ENCODE measurements at places on chromosomes 3 and 15.

GRCh38 chr3:176275113-176275512 is 922.2 kb downstream of the TBL1XR1 start:
- no peak for DNase-seq

DNA sequence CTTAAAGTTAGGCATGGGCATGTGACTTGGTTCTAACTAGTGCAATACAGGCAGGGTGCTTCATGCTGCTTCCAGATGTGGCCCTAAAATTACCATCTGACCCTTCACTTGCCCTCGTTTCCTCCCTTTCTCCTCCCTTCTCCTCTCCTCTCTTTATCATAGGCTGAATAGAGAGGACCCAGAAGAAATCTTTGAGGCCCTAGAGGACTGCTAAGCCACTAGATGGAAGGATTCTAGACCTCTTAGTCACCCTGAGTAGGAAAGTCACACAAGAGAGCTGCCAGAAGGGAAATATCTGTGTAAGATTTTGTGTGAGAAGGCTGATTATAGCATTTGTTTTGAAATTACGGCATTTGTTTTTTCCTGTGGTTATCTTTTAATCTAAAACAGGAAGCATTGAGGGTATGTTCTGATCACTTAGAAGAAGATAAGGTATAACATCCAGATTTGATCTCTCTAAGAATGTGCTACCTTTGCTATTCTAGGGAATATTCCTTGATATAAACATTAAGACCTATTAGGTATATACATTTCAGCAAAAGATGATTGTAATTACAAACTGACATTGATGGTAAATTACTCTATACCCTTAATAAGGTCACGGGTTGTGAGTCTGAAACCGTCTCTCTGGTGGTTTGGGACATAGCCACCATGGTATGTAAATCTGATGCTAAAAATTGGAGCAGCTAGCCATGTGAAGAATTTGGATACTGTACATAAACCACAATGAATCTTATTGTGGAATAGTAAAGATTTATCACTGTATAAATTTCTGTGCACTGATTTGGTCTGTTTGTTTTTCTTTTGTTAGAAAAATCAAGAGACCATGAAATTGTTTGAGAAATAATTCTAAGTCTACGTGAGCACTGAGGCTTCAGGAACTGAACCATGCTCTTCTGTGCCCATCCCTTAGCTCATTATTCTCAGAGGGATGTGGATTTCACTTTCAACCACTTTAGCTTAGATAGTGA is 84.1 kb downstream of the TP63 start:
- DNase-seq = no peak

- DNase-seq = no peak
These were observed 23.4 kb upstream of the ZFAND6 start for GRCh38 chr15:80036071-80036470.

- no peak for DNase-seq
These were observed 37.6 kb upstream of the WNT5A start for GRCh38 chr3:55524565-55525244.

GRCh38 chr3:72336821-72337479 is 511.3 kb downstream of the SHQ1 start:
- DNase-seq = no peak

Data from activated CD4-positive, alpha-beta T cell treated with anti-CD3 and anti-CD28 coated beads, Interleukin-2, amount 50 U/mL, for 4 hours (primary cell).